Stimulated activated CD4-positive, alpha-beta T cell treated with anti-CD3 and anti-CD28 coated beads, Interleukin-1b, Interleukin-23, amount 100 ng/mL, for 1 hour (primary cell): ENCODE measurements at places on chromosomes 13 and 19.

GRCh38 chr13:34038541-34039068 is 220.7 kb downstream of the RFC3 start:
- no peak for DNase-seq

DNA sequence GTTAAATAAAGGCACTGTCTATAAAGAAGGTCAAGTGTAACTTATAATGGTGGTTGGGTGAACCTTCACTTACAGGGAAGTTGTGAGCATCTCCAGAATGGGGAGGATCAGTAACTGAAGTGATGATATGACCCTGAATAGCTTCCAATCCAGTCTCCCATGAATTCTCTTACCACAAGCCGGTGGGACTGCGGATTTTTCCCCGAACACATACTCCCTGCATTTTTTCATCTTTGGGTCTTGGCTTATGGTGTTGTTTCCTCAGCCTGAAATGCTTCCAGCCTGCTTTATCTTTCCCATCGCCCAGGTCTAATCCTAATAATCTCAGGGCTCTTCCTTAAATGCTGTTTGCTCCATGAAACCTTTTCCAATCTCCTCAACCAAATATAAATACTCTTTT is 2.0 kb upstream of the CSNK1A1L start:
- DNase-seq, result no peak

GRCh38 chr13:91214031-91214430 is 133.5 kb upstream of the MIR17HG start:
- no peak for DNase-seq

DNA sequence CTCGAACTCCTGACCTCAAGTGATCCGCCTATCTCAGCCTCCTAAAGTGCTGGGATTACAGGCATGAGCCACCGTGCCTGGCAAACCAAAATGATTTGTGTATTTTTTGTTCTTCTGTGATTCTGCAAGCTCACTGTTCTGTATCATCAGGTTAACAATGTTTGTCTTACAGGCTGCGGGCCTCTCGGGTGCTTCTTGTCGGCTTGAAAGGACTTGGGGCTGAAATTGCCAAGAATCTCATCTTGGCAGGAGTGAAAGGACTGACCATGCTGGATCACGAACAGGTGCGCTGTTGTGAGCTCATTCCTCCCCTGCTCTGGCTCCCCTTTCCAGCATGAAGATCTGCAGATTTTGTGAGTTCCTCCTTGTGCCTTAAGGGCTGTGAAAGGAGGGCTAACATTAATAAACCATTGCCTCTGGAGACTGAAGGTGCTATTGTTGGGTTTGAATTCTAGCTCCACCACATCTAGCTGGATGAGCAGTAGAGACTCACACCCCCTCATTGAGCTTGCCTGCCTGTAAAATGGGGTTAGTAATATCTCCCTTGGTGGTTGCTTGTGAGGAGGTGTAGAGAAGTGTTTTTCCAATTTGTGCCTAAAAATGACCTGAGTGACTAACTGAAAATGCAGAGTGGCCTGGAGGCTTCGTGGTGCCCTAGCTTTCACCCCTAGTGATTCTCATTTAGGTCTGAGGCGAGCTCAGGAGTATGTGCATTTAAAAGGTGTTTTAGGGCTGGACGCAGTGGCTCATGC is 12.9 kb downstream of the SAE1 start:
- no peak for DNase-seq

DNA sequence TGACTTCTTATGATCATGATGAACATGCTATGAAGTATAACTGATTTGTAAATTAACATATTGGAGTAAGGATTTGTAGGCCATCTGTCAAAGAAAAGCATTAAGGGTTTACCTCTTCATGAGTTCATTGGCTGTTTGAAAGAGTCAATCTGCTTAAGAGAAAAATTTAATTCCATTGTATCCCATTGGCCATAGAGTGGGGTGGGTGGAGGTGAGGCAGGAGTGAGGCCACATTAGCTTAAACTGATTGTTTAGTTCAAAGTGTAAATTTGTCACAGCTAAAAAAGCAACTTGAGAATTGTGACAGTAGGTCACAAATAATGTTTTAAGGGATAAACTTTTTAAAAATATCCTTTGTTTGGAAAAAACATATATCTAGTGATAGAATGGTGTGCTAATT is 11.4 kb downstream of the GPR180 start:
- no peak for DNase-seq
